ENCODE measurements at places on chromosomes 7 and 10.

DNA sequence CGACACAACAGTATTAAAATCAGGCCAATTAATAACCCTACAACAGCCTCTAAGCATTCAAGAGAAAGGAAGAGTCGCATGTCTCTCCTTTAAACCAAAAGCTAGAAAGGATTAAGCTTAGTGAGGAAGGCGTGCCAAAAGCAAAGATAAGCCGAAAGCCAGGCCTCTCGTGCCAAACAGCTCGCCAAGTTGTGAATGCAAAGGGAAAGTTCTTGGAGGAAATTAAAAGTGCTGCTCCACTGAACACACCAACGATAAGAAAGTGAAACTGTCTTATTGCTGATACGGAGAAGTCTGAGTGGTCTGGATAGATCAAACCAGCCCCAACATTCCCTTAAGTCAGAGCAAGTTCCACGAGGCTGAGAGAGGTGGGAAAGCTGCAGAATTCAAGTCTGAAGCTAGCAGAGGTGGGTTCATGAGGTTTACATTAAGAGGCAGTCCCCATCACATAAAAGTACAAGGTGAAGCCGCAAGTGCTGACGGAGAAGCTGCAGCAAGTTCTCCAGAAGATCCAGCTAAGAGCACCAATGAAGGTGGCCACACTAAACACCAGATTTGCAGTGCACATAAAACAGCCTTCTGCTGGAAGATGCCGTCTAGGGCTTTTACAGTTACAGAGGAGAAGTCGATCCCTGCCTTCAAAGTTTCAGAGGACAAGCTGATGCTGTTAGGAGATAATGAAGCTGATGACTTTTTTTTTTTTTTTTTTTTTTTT, 194.8 kb downstream of the MAD1L1 start:
- DNase-seq: no peak

DNA sequence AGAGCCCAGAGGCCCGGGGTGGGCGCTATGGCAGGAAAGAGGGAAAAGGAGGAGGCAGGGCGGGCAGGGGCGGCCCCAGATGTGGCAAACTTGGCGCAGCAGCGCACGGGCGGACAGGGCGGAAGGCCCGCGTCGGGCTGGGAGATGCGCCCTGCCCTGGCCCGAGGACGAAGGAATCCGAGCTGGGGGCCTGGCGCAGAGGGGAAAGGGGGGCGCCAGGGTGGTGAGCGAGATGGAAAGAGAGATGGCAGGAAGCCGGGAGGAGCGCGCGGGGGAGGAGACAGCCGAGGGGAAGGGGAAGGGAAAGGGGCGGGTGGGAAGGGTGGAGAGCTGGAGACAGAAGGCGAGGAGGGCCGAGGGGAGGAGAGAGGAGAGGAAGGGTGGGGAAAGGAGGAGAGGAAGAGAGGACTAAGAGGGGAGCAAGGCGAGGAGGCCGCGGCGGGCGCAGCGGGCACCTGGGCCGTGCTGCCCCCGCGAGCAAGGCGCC, at the start of gene MARVELD1:
TSS of gene MARVELD1 (plus strand) at position 392 of the 487 bp plus-strand sequence. CDS start 147 bp downstream, outside the sequence.
- DNase-seq: no peak

- DNase-seq: no peak
These were observed 389.9 kb upstream of the AKR1E2 start for GRCh38 chr10:4436103-4436502.

- no peak for DNase-seq
These were observed 20.7 kb downstream of the AVL9 start for GRCh38 chr7:32515890-32516550.

DNA sequence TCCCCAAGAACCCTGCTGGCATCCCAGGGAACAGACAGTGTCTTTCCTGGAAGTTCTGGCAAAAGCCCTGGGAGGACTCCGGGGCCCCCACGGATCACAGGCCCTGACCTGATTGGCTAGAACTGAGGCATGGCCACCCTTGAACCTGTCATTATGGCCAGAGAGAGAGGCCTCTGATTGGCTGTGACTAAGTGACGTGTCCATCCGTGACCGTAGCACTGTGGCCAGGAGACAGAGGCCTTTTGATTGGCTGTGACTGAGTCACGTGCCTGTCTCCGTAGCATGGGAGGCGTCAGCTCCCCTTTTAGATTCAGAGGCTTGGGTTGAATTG, 163.8 kb downstream of the RGS10 start:
- no peak for DNase-seq

- no peak for DNase-seq
These were observed 1.0 kb downstream of the GRM8 start for GRCh38 chr7:127251465-127252376.

- no peak for DNase-seq
These were observed 175.1 kb downstream of the HGF start for GRCh38 chr7:81594767-81595166.

DNA sequence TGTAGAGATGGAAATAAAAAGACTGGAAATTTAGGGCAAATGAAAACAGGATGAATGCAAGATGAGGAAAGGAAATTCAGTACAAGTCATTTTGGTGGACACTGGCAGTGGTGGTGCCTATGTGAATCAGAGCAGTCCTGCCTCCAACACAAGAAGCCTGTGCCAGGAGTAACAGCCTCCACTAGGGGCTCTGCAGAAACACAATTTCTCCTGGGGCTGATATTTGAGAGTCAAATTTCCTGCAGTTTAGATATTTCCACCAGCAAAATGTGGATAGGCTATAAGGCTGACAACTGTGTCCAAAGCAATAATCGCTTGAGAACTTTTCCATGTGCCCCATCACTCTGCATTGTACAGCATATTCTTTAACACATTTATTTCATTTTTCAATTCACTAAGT, 4.7 kb upstream of the PLXDC2 start:
- DNase-seq: no peak

DNA sequence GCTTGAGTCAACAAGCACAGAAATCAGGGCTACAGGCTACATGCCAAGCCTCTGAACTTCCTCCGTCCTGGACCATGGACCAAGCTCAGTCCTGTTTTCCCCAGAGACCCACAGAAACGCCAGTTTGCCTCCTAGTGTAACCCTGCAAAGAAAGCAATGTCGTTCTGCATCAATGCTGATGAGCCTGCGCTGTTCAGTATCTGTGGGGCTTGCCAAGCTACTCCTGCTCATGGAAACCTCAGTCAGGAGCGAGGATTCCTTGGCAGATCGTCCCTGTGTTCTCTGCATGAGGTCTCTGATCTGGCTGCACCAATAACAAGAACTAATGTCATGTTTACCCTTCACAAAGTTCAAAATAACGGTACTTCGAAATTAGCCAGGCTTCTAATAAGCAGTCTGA, 495.5 kb upstream of the C7orf33 start:
- DNase-seq: no peak

GRCh38 chr7:155257482-155258225, 40.0 kb upstream of the INSIG1 start:
- no peak for DNase-seq

DNA sequence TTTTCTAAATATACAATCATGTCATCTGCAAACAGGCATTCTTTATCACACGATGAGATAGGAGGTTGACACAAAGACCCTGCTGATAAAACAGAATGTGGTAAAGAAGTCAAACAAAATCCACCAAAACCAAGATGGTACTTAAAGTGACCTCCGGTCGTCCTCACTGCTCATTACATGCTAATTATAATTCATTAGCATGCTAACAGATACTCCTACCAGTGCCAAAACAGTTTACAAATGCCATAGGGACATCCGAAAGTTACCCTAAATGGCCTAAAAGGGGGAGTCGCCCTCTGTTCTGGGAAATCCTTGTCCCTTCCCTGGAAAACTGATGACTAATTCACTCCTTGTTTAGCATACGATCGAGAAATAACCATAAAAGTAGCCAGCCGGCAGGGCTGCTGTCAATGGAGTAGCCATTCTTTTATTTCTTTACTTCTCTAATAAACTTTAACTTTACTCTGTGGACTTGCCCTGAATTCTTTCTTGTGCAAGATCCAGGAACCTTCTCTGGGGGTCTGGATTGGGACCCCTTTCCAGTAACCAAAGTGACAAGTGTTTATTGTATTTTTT, 126.6 kb downstream of the CCDC71L start:
- DNase-seq: no peak

- no peak for DNase-seq
These were observed 116.4 kb downstream of the C10orf105 start for GRCh38 chr10:71603150-71603549.

DNA sequence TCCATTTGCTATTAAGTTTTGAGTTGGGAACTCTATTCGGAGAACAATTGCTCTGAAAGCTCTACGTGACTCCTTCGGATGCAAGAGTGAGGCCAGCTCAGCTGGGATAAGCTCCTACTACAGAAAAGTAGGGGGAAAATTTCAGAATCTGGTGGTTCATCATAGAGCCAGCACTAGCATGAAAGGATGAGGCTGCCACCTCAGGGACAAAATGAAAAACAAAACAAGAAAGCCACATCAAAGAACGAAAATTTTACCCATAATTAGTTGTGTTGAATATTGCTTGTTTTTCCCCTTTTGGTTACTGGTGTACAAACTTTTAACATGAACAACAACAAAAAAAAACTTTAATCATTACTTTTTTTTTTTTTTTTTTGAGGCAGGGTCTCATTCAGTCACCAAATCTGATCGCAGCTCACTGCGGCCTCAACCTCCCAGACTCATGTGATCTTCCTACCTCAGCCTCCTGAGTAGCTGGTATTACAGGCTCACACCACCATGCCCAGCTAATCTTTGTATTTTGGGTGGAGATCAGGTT, 39.7 kb upstream of the NFE2L3 start:
- no peak for DNase-seq

DNA sequence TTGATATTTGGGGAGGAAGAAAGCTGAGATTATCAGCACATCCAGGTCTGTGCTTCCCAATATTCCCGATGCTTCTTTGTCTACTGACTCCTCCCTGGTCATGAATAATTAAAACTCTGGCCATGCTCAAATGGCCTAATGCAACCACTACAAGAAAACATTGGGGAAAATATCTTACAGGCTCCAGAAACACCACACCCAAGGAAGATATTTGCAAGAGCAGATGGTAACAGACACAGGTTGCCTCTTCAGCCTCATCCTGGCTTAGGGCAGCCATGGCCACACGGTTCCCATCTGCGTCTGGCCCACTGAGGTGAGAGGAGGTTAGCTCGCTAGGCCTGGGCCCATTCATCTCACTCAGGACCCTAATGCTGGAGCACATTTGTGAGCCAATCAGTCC, 108.4 kb upstream of the SDK1 start:
- DNase-seq: no peak

- no peak for DNase-seq
These were observed 2.8 kb upstream of the UCN3 start for GRCh38 chr10:5361966-5362365.

GRCh38 chr7:41745451-41745850, 42.6 kb upstream of the INHBA start:
- DNase-seq: no peak

DNA sequence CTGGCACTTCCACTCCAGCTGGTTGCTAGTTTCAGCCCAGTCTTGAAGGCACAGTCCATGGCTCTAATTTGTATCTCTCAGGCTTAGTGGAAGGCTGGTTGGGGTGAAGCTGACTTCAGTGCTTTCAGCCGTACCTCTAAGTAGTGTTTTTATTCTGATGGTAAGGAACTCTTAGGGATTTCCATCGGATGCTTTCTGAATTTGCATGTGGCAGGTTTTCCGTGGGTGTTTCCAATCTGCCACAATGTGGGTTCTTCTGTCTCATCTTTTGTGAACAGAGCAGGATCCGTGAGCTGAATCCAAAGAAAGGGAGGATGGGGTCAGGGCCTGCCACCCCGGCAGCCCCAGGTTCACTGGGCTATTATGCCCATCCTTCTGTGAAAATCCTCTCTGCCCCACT, 607.9 kb upstream of the MKI67 start:
- DNase-seq: no peak

DNA sequence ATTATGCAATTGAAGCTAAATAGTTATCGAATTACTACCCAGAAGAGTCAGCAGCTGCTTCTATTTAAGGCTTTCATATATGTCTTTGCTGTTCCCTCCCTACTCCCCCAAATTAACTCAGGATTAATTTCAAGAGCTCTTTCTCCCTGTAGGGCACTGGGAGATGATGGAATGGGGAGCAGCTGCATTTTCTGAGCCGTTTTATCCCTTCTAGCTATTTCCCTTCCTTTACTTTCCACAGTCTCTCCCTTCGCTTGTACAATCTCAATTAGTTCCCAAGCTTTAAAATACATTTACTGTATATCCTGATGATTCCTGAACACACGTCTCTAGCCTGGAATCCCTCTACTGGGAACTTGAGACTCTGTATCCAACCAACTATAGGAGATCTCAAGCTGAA, 19.8 kb upstream of the TSPAN12 start:
- DNase-seq: no peak

DNA sequence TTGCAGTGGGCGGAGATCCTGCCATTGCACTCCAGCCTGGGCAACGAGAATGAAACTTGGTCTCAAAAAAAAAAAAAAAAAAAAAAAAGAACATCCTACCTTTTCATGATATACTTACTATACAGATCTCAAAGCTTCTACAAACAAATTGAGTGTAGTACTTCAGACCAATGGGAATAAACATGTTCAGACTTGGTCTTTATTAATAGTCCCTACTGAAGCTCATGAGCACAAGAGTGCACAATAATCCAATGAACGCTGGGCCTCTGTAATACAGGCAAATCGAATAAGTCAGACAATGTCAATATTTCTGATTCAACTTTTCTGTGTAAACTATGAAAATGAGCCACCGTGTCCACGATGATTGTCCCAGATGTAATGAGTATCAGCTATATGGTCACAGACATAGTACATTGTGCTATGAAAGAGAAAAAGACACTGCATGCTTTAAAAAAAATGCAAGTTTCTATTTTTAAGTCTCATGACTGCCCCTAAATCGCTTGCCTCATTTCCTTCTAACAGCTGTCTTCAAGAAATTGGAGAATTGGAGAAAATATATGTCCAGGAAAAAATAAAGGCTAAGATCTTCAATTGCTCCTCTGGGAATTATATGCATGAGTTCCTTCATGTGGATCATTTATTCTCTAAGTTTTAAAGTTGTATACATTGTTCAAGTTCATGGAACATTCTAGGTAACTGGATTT, 64.0 kb upstream of the CTTNBP2 start:
- no peak for DNase-seq

- no peak for DNase-seq
These were observed 146.1 kb downstream of the SLIT1 start for GRCh38 chr10:97039538-97040247.

DNA sequence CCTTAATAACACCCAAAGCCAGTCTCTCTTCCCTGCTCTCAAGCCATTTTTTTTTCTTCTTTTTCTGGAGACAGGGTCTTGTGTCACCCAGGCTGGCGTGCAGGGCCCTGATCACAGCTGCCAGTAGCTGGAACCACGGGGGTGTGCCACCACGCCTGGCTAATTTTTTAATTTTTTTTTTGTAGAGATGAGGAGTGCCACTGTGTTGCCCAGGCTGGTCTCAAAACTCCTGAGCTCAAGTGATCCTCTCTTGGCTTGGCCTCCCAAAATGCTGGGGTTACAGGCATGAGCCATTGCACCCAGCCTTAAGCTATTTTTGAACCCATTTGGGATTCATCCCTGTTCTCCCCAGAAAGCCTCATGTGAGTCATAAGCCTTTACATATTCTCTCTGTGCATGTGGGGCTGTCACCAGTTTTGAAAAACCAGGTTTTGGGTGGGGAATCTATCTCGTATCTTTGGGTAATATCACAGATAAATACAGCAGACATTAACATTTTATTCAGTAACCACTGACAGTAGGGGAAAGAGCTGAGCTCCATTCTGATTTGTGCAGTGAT, 15.5 kb downstream of the ZNF487 start:
- DNase-seq: no peak
